ENCODE measurements at places on chromosomes 6 and 20.

DNA sequence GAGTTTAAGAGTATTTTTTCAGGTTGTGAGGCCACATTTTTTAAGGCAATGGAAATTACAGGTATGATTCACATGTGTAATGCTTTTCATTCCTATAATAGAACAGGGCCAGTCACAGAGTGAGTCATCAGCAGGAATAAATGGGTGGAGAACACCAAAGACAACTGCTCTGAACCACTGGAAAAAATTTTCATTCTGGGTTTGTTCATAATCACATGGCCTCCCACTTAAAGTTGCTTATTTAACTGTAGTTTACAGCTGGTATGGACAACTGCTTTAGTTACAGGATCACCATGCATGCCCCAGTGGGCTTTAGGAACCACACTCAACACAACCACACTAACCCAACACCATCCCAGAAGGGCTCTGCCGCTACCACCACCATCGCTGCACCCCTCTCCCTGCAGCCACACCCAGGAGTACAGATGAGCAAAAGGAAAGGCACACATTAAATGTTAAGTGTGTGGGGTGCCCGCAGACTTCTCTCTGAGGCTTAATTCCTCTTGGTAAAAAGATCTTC, 107.0 kb upstream of the DST start:
- DNase-seq = peak; percentile 73

DNA sequence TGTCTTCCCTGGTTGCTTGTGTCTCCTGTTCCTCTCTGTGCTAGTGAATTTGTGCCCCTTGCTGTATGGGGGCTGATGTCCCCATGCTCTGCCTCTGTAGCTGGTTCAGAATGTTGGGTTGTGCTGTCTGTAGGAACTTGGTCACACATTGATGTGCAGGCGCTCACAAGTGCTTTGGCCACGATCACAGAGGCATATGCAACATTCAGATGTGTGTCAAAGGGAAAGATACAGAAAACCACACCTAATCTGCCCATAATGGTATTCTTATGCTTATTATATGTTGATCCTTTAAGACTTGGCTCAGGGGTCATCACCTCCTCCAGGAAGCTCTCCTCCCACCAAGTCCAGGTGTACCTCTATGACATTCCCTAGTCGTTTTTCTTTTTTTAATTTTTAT, 17.1 kb upstream of the DHX35 start:
- no peak for DNase-seq

DNA sequence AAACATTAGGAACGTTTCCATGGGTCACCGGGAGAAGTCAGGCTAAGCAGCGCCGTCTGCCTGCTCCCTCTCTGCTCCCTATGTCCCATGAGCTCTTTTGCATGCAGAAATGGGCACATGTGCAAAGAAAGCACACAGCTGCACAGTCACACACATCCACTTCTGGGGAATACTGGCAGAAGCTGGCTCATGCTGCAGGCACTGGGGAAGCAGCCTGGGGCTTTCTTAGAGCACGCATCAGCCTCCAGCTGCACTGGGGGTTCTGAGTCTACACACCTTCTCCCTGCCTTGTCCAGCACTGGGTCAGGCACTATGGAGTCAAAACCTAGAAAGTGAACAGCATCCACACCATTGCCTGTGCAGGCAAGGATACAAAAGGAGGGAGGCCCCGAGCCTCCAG, 76.1 kb upstream of the FOXQ1 start:
- DNase-seq = no peak

- no peak for DNase-seq
Measured at GRCh38 chr6:170313716-170314295, 7.2 kb downstream of the FAM120B start.

- no peak for DNase-seq
Measured at GRCh38 chr6:160426136-160426535, 78.0 kb downstream of the SLC22A3 start.

- no peak for DNase-seq
Measured at GRCh38 chr6:17928514-17929430, 58.7 kb downstream of the KIF13A start.

DNA sequence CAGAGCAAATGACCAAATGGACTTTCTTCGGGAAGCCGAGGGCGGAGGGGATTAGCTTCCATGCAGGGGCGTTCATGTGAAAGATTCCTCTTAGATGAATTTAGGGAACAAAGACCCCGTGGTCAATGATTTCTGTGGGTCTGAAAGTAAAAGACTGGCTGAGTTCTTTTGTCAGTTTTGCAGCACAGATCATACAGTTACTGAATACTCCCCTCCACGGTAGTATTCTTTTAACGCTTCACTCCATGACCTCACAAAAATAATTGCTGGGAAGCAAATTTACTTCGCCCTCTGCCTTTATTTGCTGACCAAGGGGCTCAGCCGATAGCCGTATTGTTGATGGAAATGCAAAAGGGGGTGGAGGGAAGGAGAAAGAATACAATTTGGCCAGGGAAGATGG, 86.0 kb upstream of the SALL4 start:
- DNase-seq = no peak

DNA sequence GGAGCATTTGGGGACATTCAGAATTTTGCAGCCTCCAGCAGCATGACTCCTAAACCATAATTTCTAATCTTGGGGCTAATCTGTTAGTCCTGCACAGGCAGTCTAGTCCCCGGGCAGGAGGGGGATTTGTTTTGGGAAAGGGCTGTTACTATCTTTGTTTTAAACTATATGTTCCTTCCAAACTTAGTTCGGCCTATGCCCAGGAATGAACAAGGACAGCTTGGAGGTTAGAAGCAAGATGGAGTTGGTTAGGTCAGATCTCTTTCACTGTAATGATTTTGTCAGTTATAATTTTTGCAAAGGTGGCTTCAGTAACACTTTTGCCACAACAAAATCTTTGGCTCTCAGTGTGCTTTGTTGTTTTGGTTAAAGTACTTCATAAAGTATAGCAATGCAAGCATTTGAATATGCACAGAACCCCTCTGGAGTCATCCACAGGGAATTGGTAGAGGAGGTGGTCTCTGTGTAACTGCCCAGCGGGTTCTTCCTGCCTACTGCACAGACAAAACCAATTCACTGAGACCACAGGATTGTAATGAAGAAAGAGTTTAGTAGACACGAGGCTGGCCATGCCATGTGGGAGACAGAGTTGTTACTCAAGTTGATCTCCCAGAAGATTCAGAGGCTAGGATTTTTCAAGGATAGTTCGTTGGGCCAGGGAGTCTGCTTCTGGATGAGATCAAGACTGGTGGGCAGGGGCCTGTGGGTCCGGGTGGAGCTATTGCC, 224.1 kb upstream of the MYLIP start:
- DNase-seq = no peak

DNA sequence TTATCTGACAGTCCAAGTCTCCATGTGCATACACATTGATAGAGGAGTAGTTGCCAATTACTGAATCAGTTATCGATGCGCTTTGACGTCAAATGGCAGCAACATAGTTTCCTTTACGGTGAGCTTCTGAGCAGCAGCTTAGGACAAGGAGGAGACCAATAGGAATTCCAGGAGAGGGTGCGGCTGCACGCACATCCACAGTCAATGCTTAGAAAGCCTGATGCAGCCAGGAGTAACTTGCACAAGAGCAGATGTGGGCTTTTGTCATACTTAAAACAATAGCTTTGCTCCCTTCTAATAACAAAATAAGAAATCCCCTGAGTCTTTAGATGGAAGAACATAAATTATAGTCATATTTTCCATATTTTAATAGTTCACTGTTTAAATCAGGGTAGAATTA, 442.1 kb downstream of the BCKDHB start:
- no peak for DNase-seq

DNA sequence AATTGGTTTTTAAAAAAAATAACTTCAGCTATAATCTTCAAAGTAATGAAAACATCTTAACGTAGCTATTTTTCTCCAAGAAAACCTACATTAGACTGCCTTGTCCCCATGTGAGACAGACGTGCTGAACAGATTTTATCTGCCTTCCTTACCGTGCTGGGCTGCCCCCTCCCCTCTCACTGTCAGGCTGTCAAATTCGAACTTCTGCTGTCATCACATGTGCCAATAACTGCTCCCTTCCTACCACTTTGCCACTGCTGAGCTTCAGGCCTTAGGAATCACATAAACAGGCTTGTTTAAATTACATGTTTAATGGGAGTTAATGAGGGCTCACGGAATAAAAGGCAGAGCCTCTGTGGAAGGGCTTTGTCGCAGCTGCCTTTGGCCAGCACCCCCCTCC, 77.0 kb upstream of the NHSL1 start:
- DNase-seq = no peak

DNA sequence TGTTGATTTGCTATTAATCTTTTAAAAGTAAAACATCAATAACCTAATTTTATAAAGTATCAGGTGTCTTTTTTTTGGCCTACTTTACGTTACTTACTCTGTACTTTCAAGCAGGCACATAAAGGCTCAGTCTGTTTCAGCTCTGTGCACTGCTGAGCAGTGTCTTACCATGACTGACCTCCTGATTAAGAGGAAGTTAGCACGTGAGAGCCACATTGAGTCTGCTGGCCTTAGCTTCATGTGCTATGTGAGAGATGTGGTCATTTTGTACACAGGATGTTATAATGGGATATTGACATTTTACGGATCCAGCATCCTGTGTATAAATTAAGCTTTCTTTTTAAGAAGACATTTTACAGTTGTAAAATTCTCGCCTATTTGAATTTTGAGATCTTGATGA, 31.9 kb downstream of the ARID1B start:
- no peak for DNase-seq

GRCh38 chr6:37691904-37692806, 5.5 kb downstream of the MDGA1 start:
- no peak for DNase-seq

DNA sequence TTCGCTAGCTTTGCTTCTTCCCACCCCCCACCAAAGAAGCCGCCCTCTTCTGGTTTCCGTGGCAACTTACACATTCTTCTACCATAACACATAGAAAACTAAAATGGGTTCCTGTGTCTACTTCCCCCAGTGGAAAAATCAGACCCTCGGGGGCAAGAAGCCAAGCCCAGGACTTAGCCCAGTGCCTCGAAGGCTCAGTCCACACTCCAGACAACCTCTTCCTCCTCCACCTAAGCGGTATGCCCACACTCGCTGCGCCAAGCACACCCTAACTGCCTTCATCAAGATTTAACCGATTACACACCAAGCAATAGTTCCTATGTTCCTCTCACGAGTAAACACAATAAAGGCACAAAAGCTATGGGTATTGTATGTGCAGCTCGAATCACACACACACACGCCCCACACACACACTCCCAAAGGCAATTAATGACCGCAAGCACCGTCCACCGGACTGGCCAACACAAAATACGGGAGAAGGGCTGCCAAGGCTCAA, 537 bp downstream of the PPIL4 start:
- peak; percentile 63 for DNase-seq

- no peak for DNase-seq
Measured at GRCh38 chr20:32501709-32502108, 83.4 kb downstream of the NOL4L start.

GRCh38 chr6:26088344-26088743, 1.1 kb downstream of the HFE start:
- DNase-seq = no peak

DNA sequence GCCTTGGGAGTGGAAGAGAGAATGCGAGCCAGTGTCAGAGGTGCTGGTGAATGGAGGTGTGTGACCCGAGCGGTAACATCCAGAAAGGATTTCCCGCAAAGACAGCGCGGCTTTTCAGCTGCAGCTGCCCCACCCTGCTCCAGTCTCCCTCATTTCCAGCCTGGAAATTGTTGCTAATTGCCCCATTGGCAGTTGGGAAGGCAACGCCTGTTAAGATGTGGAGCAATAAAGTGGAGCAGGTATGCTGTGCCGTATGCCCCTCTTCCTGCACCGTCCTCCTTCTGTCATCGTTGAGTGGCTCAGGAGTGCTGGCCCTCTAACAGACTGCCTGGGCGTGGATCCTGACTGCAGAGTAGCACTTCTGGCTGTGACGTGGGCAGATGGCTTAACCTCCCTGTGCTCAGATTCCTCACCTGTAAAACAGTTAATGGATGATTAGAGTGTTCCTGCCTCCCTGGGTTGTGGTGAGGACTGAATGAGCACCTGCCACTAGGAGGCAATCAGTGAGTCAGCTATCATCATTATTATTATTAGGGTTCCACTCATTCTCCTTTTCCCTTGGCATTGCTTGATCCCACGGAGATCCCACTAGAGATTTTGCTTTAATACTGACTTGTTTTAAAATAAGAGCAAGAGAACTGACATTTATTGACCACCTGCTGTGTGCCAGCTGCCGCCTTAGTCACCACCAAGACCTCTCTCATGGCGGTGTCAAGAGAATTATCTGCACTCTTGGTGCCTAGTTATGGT, 11.7 kb downstream of the ARFGEF2 start:
- DNase-seq = no peak

DNA sequence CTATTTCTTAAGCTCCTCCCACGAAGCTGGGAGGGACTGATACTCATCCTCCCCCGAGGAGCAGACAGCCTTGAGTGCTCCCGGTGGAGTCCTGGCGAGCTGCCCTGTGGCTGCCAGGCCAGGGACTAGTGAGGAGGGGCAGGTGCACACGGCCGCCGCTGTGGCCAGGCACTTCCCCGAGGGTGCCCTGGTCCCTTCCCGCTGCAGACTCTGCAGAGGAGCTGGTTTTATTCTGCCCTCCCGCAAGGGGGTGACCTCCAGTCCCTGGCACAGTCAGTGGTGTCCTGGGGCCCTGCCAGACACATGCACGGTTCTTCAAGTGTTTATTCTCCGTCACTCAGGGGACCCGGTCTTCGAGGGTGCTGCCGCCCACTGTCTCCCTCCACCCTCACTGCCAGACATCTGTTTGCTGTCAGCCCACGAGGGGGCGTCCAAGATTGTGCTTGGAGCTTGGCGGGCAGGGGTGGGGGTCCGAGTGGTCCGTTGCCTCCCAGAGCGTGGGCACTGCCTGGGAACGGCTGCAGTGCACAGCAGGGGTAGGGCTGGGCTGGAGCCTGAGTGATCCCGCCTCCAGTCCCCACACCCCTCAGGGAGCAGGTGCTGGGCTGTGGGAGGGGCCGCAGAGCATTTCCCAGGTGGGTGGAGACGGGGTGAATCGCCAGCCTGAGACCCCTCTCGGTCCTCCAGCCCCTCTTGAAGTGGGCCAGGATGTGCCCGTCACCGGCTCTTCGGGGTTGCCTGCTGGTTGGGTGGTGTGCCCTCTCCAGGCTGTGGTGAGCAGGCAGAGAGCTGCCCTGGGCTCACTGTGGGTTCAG, 3.1 kb upstream of the CABLES2 start:
- DNase-seq = no peak

DNA sequence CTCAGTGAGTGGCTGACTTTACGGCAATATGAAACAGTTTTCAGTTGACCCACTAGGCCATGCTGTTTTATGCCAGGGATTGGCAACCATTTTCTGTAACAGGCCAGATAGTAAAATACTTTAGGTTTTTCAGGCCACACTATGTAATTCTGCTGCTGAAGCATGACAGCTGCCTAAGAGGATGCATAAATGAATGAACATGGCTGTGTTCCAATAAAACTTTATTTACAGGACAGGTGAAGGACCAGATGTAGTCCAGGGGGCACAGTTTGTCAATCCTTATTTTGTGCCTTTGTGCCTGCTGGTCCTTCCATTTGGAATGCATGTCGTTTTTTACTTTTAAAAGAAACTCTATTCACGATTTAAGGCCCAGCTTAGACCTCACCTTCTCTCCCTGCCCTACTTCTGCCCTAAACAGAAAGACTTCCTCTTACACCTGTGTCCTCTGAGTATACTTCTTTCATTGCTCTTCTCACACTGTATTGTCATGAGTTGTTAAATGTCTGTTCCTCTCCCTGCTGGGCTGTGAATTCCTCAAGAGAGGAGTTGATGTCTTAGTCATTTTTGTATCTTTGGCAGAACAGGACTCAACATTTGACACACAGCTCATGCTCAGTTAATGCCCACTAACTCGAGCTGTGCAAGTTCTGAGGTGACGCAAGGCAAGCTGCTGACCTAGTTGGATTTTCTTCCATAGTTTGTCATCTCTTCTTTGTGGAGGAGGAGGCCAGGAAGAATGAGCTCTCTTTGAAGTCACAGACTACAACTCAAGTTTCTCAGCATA, 90.1 kb upstream of the MAP7 start:
- peak; percentile 82 for DNase-seq
